ENCODE measurements at places on chromosomes 7 and 10. TPM values are rescaled to one million over a fixed set of nuclear protein-coding genes. Genes with fewer than 3 reads are reported as not detected.

Gene GPR26
- total RNA-seq: not detected

- no peak for DNase-seq
Observed at GRCh38 chr10:74669210-74669609, 157.2 kb upstream of the KAT6B start.

GRCh38 chr7:141441837-141442627, 109.2 kb upstream of the AGK start:
- no peak for DNase-seq

DNA sequence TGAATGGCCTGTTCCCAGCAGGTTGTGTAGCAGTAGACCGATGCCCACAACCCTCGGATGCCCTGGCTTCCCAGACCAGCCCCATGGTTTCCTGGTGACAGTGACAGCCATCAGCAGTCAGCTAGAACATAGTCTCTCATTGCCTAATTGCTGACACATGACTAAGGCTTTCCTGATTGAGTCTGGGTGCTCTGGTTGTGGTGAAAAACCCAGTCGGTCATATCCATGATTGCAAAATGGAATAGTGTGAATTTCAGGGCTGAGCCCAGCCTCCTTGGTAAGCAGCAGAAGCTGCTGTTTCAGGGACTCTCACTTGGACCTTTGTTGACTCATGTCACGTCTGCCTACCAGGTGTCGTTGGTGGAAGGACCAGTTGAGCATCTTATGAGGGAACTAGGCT, 36.6 kb downstream of the POR start:
- DNase-seq: no peak

Gene EEF1AKMT2
- total RNA-seq: 13.5 TPM

DNA sequence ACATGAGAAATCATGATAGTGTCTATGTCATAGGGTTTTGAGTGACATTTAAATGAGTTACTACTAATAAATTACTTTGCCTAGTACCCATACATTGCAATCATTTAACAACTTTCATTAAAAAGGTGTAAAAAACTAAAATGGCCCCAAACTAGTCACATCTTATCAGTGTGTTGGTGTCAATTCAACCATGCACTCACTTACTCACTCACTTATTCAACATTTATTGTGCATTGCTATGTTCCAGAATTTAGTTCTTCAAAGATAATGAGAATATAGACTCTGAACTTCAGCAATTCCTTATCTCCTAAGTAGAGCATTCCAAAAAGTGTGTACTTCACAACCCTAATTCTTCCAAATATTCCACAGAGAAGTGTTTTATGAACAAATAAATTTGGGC, 965.7 kb downstream of the REEP3 start:
- no peak for DNase-seq

Data from mesenteric fat pad (tissue), 1 donor.